ENCODE measurements at places on chromosomes 7 and 10.

GRCh38 chr7:8154272-8154671, 107.7 kb downstream of the ICA1 start:
- no peak for DNase-seq

GRCh38 chr10:93083743-93084539, 10.2 kb downstream of the CYP26A1 start:
- no peak for DNase-seq

- DNase-seq = no peak
Observed at GRCh38 chr7:147136352-147136751, 1019.8 kb downstream of the CNTNAP2 start.

DNA sequence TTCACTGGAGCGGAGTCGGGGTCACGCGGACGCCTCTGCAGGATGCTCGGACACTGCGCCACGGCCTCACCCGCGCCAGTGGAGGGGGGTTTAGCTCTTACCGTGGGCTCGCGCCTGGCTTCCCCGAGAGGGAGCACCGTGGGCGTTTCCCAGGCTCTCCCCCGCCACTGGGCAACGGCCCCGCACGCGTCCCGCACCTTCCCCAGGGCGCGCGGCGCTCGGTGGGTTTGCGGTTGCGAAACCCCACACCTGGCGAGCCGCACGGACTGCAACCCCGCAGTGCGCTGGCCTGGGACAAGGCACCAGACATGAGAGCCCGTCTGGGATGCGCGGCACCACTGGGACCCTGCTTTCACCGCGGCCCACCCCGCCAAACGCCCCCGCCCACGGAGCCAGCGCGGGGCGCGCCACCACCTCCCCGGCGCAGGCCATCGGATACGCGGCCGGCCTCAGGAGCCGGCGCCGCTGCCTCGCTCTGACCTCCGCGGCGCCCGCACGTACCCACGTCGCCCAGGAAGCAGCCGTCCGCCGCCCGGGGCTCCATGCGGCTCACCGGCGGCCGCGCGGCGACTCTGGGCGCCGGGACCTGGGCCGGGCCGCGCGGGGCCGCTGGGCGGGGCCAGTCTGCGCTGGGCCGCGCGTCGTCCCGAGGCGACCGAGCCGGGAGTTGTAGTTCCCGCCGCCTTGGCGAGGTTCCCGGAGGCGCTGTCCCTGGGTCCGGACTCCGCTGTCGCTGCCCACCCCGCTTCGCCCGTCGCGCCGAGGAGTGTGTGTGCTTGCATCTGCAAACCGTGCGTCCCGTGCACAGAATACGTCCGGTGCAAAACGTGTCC, at the start of gene ASB13:
TSS of gene ASB13 (minus strand) at position 588 of the 833 bp plus-strand sequence. CDS start at position 544, 44 bp downstream.
- DNase-seq = no peak
